ENCODE measurements at places on chromosomes 3 and 15.
A peak's percentile ranks its signal among the peaks of the same experiment; 100 is the strongest.

GRCh38 chr3:194671900-194672808, at the start of gene LSG1:
LSG1 (minus strand) TSS chr3:194672191; CDS start chr3:194672162, 29 bp downstream.
- peak; percentile 91 for DNase-seq

DNA sequence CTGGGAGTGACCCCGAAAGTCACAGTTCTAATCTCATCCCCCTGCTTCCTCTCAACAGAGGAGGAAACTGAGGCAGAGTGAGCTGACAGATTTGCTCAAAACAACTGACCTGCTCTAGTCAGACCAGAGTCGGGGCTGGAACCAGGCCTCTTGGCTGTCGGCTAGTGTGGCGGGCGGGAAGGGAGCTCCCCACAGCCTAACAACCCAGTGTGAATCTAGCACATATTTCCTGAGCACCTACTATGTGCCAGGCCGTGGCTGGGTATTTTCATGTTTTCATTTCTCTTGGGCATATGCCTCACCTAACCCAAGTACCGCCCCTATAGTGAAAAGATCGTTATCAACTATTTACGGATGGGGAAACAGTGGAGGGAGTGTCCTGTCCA, 27.2 kb downstream of the GRIP2 start:
- no peak for DNase-seq

GRCh38 chr3:12351145-12351544, 62.3 kb downstream of the PPARG start:
- no peak for DNase-seq

DNA sequence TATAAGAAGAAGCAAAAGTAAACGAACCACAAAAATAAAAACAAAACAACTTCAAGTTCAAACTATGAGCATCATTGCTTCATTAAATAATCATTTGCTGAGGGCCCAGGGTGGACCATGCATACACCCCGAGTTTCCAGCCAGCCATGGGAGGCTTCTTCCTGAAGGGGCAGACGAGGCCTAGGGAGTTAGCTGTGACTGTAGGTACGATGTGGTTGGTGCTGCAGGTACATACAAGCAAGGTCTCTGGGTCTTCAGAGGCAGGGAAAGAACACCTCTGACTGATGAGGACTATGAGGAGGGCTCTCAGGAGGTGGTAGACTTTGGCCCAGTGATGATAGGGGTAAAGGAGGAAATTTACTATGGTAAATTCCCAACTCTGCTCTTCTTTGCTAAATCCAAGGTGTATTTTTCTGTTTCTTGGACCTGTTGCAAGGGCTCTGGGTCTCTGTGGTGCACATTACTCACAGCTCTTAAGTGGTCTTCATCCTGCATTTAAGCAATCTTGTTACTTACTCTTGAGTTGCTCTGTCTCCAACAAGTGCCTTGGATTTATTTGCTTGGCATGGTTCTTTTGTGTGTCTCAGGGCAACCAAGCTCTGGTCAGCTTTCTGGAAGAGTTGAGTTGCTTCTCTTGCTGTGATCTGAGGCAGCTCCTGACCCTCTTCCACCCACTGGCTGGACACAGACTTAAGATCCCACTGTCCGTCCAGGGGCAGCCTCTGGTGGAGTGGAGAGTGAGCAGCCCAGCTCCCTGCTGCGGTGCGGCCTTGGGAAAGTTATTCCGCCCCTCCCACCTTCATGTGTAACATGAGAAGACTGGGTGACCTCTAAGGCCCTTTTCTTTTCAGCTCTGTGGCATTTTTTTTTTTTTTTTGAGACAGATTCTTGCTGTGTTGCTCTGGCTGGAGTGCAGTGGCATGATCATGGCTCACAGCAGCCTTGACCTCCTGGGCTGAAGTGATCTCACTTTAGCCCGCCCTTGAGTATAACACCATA, 56.1 kb upstream of the KIF23 start:
- no peak for DNase-seq

DNA sequence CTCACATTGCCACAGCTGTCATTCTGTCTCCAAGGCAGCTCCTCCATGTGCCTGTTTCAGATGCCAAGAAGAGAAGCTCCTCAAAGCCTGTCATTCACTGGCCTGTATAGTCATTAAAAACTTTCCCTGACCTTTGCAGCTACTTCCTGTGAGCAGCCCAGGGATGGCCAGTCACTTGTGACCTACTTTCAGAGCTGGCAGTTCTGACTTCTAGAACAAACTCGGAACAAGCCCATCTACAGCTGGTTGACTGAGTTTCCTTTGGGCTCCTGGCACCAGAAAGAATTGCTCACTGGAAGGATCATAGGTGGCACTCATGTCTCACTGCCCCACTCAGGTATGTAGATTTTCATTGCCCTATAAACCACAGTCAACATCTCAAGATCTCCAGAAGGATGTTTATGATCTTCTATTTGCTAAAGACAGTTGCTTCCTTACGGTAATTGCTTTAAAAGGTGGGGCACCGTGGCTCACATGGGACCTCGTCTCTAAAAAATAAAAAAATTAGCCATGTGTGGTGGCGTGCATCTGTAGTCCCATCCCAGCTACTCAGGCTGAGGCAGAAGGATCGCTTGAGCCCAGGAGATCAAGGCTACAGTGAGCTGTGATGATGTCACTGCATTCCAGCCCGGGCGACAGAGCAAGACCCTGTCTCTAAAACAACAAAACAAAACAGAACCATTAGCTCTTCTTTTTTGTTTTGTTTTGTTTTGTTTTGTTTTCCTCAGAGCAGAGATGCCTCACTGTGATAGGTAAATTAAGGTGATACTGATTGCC, 11.2 kb upstream of the ATP13A3 start:
- no peak for DNase-seq

- no peak for DNase-seq
Observed at GRCh38 chr15:87703327-87704111, 553.0 kb downstream of the NTRK3 start.

DNA sequence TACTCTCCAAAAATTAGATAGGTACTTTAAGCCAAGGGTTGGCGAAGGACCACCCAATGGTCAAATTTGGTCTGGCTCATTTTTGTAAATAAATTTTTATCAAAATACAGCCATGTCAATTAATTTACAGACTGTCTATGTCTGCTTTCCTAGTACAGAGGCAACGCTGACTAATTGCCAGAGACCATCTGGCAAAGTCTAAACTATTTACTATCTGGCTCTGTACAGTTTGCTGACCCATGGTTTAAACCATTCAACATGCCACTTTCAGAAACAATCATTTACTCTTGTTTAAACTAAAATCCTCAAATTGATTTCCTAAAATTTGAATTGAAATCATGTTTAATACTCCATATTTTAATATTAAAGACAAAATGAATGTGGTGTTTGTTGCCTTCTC, 25.9 kb downstream of the CBLB start:
- no peak for DNase-seq

- no peak for DNase-seq
Observed at GRCh38 chr3:134059035-134059601, 29.4 kb upstream of the SLCO2A1 start.

- DNase-seq: peak; percentile 17
Observed at GRCh38 chr3:194615226-194615625, 18.0 kb downstream of the TMEM44 start.

- DNase-seq: no peak
Observed at GRCh38 chr15:43249236-43249635, 17.5 kb downstream of the TGM5 start.

GRCh38 chr3:37118163-37118562, 56.2 kb downstream of the LRRFIP2 start:
- no peak for DNase-seq

- DNase-seq: no peak
Observed at GRCh38 chr3:130658678-130659077, 88.0 kb downstream of the PIK3R4 start.

GRCh38 chr15:70086636-70087035, 11.1 kb downstream of the TLE3 start:
- no peak for DNase-seq

GRCh38 chr3:22495791-22496190, 707.3 kb upstream of the UBE2E2 start:
- no peak for DNase-seq

DNA sequence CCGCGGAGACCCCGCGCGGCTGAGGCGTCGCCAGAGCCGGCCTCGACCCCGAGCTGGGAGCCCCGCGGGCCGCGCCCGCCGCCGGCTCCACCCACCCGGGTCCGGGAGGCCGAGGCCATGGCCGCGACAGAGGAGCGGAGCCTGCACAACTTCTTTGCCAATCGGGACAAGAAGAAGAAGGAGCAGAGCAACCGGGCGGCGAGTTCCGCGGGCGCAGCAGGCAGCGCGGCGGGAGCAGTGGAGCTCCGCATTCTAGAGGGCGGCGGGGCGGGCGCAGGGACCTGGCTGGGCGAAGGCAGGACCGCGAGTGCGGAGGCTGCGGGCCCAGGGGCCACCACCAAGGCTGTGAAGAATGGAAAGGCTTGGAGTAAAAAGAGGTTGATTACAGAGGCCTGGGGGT, 37.6 kb upstream of the EPHA6 start:
- no peak for DNase-seq

- no peak for DNase-seq
Observed at GRCh38 chr15:22887157-22887951, 48.9 kb downstream of the NIPA2 start.

GRCh38 chr15:79549196-79549595, 117.1 kb downstream of the MINAR1 start:
- no peak for DNase-seq

GRCh38 chr3:17133632-17134545, 249.1 kb downstream of the PLCL2 start:
- no peak for DNase-seq

- DNase-seq: no peak
Observed at GRCh38 chr3:111851511-111851954, 7.5 kb upstream of the PHLDB2 start.

- DNase-seq: no peak
Observed at GRCh38 chr3:32337505-32337904, 54.1 kb upstream of the CMTM7 start.

DNA sequence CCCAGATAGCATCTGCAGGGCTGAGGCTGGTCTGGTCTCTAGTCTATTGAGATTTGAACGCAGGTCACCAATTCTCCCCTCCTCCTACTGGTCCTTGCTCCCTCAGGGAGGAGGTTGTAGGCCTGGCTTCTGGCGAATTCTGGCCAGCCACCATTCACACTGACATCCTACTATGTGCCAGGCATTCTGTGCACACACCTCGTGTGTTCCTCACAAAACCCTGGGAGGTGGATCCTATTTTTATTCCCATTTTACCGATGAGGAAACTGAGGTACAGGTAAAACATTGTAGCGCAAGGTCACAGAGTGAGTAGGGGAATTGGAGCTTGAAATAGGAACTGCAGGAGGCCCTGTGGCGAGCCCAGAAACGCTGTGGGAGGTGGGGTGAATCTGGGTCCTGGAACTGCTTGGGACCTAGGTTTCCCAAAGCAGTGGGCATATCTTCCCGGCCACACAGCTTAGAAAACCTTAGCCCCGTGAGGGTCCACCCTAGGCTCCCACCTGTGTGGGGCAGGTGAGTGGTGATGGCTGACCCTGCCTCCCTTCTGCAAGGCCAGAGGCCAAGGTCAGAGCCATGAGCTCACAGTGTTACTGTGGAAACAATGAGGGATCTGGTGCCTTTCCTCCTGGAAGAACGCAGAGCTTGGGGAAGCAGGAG, 4.8 kb upstream of the ATP2B2 start:
- no peak for DNase-seq

Measured in posterior cingulate gyrus (tissue), 11 donors.